ENCODE measurements at places on chromosomes 12 and 14. TPM values are rescaled to one million over a fixed set of nuclear protein-coding genes. Genes with fewer than 3 reads are reported as not detected.

GRCh38 chr14:100504372-100505078 is 82.7 kb downstream of the BEGAIN start:
- peak; percentile 15 for DNase-seq

GRCh38 chr12:71157601-71158233 is at the start of gene TSPAN8:
Gene TSPAN8, minus strand, starts transcription at chr12:71157999. Its CDS starts 321 bp downstream, at chr12:71157678.
- no peak for DNase-seq

DNA sequence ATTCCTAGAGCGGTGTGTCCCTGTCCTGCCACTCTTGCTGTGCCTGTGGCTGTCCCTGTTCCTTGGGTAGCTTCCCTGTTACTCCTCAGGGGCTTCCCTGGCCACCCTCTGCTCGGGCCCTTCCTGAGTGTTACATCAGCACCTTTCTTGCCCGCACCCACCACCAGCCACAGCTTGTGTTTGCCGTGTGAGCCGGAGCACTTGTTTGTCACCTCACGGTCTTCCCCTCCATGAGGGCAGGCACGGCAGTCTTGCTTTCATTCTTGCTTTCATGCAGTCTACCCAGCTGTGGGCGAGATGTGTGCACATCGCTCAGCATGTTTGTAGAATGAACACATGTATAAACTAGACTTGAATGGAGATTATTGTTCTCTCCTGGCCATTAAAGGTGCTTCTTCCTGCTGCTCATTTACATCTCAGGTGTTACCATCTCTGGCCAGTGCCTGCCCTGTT is 42.0 kb downstream of the TRAF3 start:
- DNase-seq: no peak

DNA sequence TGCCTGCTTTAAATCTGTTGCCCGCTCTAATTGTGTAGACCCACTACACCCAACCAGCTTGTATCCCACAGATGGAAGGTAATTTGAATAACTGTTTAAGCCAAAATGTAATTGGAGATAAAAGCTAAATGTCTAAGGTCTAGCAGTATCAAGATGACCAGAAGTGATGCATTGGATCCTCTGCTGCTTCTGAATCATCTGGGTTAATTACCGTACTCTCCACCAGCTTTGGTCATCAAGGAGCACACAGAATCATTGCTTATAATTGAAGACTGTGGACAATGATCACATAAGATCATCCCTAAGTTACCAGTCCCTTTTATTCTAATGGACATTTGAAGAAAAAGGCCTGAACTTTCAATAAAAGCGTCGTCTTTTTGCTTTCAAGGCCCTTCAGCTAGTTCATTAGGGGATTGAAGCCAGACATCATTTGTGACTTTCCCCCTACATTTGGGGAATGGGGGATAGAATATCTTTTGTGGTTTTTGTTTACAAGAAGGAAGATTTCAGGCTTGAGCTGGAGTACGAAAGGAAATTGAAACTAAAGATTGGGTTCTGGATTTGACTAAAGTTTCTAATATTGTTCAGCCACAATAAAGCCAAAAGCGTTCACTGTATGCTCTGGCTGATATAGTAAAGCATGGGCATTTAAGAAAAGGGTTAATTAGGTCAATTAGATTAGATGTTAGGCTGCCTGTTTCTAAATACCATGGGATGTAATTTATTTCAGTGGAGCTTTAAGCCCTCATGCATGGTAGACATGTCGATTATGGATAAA is 123.2 kb downstream of the CHST11 start:
- DNase-seq: no peak

GRCh38 chr12:51122844-51123243 is 39.4 kb upstream of the CSRNP2 start:
- no peak for DNase-seq

DNA sequence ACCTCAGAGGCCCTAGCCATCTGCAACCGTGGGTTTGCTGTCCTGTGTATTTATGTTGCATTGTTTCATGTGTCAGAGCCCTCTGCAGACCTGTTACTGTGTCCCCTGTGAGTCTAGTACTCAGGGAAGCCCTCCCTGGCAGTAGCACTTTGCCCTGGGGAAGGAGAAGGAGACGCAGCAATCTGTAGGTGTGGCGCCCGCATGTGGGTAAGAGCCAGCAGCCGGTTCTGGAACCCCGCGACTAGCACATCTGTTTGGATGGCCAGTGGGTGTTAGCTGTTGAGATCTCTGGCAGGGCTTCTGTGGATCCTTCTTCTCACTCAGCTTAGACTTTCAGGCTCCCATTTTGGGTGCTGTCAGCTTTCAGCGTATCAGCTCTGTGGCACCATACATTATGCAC is 57.0 kb downstream of the TECPR2 start:
- DNase-seq: no peak

DNA sequence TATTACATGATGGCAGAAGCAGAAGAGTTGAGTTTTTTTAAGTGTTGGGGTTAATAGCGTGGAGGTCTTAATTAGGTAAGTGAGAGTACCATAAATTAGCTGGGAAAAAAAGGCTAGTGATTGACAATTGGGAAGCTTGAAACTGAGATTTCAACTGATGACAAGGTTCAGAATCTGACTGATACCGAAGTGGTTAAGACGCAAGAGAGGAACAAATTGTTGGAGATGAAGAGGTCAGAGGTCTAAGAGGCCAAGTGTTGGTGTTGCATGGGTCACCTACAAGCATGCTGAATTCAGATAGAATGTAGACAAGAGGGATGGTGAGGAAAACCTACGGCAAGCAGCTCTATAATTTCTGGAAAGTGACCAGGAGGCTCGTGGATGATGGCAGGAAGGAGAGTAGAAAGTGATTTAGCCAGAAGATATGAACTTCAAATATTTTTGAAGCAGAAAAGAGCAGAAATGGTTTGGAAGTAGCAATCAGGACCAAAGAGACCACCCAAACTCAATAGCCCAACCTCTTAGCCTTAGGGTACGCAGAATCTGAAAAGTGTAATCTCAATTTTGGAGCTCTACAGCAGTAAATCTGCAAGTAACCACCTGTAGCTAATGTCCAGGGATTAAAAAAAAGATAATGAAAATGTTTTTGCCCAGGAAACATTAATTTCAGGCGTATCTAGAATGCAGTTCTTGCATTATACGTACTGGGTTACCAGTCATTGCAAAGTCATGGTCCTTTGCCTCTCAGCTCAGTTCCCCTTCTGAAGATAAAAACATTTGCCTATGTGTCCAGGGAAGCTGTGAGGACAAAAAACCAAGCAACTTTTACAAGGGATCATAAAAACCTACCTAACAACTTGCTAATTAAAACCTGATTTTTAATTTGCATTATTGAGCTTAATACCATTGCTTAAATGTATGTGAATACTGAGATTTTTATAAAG is 1.7 kb upstream of the TMPO start:
- no peak for DNase-seq

GRCh38 chr12:110972866-110973265 is 52.5 kb upstream of the MYL2 start:
- DNase-seq: no peak

- DNase-seq: no peak
Observed at GRCh38 chr14:63745858-63746425, 18.1 kb upstream of the SGPP1 start.

- no peak for DNase-seq
Observed at GRCh38 chr14:90499121-90499520, 102.3 kb downstream of the CALM1 start.

- no peak for DNase-seq
Observed at GRCh38 chr14:79668951-79669350, 542.4 kb downstream of the DIO2 start.

DNA sequence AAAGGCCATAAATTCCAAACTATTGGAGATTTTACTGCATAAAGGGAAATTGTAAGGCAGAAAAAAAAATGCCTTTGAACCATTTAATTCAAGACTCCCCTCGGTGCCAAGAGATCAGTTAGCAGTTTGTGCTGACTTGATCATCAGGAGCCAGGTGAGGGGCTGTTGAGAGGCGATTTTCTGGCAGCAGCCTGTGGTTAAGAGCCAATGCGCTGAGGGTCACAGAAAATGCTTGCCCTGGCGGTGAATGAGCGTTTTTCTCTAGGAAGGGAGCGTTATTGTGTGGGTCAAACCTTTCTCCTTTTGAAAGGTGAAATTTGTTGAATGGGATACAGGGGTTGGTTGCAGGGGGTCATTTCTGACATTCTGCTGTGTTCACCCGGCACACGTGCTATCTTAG is 4.7 kb downstream of the SRRM4 start:
- no peak for DNase-seq

- no peak for DNase-seq
Observed at GRCh38 chr14:75612157-75612556, 33.7 kb downstream of the FLVCR2 start.

DNA sequence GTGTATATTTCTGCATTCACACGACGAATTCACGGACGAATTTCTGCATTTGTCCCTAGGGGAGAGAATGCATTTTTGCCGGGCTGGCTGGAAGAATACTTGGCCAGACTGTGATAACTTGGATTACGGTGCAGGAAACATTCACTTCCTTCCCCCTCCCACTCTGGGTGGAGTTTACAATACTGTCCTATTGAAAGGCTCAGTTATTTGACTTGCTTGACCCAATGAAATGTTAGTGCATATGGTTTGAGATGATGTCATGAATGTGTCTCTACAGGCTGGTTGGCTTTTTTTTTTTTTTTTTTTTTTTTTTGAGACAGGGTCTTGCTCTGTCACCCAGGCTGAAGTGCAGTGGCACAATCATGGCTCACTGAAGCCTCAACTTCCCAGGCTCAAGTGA is 90.7 kb upstream of the NOS1 start:
- DNase-seq: peak; percentile 39

DNA sequence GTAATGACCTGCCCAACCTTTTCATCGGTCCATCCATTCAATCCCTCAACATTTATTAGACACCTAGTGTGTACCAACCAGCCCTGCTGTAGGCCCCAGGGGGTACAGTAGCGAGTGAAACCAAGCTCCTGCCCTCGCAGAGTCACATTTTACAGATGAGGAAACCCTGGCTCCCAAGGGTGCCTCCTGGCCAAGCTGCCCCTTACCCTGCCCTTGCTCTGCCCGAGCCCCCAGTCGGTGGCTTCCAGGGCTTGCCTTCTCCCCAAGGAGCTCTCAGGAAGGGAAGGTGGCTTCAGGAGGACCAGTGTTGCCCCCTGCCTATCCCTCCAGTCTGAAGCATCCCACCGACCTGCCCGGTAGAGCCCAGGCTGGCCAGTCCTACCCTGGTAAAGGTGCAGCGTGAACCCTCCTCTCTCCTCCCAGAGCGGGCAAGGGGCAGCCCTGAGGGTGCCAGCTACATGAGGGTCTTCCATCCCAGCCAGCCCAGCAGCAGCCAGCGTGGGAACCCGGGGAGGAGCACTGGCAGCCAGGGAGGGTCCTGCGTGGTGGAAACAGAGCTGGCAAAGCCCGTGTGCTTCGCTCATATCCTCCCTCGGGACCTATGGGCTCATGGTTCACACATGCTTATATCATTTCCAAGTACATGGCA is 670 bp upstream of the BEGAIN start:
- peak; percentile 15 for DNase-seq

GRCh38 chr12:124416516-124417395 is 121.9 kb downstream of the RFLNA start:
- DNase-seq: peak; percentile 47

DNA sequence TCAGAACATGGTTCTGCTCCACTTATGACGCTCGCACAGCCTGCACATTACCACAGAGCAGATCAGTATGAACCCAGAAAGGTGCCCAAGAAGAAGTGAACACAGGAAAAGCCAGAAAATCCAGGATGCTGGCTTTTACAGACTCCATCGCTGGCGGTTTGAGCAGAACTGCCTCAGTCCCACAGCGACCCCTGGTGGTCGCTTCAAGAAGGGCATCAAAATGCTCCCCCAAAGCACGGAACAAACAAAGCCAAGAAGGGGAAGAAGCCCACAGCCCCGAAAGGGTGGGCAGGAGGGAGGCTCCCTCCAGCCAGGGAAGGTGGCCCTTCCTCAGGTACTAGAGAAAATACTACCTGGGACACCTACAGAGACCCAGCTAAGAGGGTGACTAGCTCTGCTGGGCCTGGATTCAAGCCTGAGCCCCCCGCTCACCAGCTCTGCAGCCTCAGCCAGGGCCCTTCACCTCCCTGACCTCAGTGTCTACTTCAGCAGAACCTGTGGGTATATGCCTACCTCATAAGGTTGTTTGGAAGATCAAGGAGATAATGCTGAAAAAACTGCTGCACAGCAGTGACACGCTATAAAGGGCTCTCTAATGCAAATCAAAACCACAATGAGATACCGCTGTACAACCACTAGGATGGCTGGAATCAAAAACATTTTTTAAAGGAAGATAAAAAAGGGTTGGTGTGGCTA is 98.1 kb downstream of the NCOR2 start:
- DNase-seq: peak; percentile 26

GRCh38 chr12:64491718-64492117 is 39.8 kb downstream of the TBK1 start:
- DNase-seq: no peak

GRCh38 chr12:38324912-38325311 is 8.3 kb downstream of the ALG10B start:
- DNase-seq: no peak

GRCh38 chr14:99647411-99647810 is 2.5 kb downstream of the HHIPL1 start:
- DNase-seq: no peak

DNA sequence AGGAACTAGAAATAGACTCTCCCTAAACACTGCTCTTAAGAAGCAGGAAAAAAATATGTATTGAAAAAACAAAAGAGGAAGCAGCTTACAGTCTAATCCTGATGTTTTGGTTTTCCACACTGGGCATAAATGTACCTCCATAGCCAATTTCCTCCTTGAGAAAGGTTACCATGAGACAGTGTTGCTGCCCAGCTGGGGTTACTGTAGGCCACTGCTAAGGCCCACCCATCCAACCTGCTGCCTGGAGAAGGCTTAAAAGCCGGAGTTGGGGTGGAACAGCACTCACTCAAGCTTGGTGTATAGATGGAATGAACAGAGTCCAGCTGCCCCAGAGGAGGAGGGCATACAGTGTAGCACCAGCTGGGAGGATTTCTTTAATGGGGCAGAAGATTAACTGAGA is 41.1 kb downstream of the ERG28 start:
- DNase-seq: peak; percentile 36

GRCh38 chr14:74008843-74009499 is 10.1 kb downstream of the ENTPD5 start:
- DNase-seq: peak; percentile 80

DNA sequence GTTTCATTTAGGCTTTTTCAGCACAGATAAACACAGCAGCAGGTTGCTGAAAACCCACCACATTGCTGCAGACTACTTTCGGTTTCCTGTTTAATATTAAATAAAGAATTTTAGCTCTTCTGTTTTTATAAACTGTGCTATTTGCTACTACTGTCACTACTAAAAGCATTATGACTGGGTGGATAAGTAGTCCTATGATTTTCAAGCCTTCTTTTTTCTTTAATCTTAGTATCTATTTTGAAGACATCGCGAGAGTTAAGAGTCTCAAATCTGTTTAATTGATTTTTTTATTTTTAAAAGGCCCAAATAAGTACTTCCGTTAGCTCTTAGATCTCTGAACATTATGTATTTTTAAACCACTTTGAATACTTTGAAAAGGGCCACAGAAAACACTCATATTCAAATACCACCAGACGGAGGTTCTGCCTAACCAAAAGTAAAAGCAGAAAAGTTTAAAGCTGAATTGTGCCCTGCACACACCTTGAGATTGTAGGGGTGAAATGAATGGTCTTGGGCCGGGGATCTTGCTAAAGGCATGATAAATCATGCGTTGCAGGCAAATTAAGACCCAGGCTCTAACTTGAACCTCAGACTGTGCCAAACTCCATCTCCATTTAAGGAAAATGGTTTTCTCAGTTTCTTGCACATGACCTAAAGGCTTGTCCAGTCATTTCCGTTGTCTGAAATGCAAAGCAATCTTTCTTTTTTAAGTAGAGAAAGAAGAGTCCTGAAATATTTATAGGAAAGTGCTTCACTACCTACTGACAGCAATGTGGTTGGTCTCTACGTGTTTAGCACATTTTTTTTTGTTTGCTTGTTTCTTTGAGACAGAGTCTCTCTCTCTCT is 13.6 kb upstream of the FOXN3 start:
- peak; percentile 39 for DNase-seq

The SLCO1A2 gene
- total RNA-seq: not detected

The RAPGEF3 gene
- total RNA-seq: 52.0 TPM

The CLEC6A gene
- total RNA-seq: not detected
